ENCODE measurements at places on chromosomes 5 and 9. TPM values are rescaled to one million over a fixed set of nuclear protein-coding genes. Genes with fewer than 3 reads are reported as not detected.

Gene OR1J2
- total RNA-seq = not detected

Gene HAVCR2
- 0.17 TPM for total RNA-seq

Gene DDX46
- 88.2 TPM for total RNA-seq

GRCh38 chr5:173716058-173716682, 99.7 kb upstream of the BOD1 start:
- DNase-seq = no peak

GRCh38 chr9:94804316-94804715, 77.8 kb downstream of the AOPEP start:
- DNase-seq = no peak

- no peak for DNase-seq
Observed at GRCh38 chr5:52690236-52690768, 97.4 kb upstream of the ITGA1 start.

DNA sequence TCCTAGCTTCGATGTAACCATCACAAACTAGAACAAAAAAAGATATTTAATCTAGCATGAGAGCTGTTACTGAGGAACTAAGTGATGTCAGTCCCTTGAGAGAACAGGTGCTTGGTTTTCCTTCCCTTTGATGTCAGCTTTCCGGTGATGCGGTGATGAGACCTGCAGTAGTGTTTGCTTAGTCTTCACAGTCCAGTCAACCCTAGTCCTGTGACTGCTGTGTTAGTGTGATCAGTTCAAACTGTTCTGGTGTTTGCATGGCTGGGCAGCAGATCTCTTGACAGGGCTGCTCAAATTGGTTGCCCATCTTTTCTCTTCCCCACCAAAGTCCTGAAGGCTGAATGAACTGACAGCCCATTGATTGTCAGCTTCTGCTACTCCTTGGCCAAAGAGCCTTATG, 608.6 kb upstream of the DAB2 start:
- DNase-seq = no peak

DNA sequence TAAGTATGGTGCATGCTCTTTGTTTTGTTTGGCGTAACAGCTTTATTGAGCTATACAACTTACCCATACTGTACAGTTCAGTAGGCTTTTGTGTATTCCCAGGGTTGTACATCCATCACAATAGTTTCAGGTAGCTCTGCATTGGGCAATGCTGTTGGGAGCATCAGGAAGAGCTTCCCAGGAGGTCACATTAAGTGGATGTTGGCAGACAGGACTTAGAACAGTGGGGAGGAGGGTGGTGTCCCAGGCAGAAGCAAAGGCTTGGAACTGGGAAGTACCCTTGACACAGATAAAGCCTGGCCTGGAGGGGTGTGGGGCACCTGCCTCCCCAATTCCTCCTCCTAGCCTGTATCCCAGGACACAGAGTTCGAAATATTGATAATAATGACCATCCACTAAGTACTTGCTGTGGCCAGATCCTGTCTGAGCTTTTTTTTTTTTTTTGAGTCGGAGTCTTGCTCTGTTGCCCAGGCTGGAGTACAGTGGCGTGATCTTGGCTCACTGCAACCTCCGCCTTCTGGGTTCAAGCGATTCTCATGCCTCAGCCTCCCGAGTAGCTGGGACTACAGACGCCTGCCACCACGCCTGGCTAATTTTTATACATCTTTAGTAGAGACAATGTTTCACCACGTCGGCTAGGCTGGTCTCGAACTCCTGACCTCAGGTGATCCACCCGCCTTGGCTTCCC, 1.3 kb downstream of the BBLN start:
- no peak for DNase-seq

DNA sequence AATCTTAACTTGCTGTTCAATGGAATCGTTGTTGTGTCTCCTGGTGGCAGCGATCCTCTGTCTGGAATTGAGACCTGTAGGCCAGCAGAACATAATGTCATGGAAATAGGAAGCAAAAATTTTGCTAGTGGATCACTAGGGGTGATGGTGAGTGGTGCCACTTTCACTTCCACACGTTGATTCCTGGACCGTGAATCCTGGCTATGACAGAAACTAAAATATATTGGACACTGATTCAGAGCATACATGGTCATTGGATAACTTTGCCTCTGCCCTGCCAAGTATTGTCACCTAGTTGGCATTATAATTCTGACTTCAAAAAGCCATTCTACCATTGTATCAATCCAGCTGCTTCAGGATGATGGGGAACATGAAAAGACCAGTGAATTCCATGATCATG, 353.2 kb downstream of the IRX1 start:
- no peak for DNase-seq

DNA sequence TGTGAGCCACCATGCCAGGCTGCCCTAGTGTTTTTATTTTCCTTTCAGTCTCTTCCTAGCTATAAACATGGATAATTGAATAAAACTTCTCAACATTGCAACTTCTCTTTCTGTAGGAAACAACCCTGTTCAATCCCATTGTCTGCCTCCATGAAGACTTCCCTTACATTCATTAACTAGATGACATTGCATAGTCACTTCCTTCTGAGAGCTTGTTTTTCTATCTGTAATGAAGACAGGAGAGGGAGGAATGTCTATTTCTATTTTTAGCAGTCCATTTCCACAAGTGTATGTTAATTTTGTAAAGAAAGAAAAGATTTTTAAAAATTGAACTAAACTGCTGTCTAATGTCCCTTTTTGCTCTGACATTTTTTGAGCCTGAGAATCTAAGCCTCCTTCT, 55.6 kb upstream of the MELK start:
- no peak for DNase-seq

DNA sequence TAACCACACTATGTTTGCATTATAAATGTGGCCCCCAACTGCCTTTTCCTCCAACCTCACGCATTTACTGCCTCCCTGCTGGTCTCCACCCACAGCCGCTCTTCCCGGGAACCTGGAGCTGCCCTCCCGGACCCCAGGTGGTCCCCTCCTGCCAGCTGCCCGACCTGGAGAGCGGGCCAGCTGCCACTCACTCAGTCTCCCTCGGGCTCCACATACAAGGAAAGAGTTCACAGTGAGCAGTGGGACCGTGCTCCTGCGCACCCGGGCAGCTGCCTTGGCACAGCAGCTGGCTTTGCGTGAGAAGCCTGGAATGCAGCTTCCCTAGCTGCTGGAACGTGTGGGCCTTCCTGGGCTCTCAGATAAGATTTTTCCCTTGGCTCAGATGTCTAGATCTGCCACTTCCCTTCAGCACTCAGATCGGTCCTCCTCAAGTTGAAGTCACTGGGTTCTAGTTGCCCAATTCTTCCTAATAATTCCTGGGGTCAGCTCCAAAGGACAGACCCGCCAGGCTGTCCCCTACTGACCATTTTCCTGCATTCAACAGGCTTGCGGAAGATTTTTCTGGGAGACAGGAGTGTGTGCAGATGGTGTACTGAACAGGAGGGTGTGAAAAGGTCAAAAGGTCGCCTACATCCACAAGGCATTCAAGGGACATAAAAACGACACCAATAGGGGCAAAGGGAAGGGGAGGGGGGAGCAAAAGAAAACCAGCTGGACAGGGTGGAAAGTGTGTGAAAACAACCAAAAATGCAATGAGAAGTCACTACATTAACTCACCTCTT, 69.1 kb downstream of the MYO10 start:
- no peak for DNase-seq

DNA sequence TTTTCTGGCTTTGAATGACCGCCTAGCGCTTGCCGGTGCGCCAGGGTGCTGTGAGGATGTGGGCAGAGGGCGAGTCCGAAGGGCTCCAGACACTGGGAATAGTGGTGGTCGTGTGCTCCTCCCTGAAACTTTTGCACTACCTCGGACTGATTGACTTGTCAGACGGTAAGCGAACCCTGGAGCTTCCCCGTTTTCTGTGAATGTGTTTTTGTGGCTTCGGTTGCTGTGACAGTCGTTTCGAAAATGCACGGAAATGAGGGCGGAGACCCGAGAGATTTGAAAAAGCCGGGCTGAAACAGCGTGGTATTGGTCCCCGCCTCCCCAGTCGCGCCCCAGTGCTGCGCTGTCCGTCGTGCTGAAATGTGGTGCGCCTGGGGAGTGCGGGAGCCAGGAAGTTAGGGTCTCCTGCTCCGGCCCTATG, 102.5 kb upstream of the GABRP start:
- DNase-seq = peak; percentile 79

DNA sequence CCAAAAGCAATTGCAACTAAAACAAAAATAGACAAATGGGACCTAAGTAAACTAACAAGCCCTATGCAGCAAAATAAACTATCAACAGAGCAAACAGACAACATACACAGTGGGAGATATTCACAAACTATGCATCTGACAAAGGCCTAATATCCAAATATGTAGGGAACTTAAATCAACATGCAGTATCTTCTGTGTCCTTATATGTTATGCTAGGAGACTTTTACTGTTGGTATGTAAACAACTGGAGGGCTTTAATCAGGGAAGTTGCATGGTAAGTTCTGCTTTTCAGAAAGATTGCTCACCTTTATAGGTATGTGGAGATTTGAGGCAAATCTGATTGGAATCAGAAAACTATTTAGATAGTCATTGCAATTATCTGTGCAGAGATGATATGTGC, 461.2 kb upstream of the RIOK2 start:
- no peak for DNase-seq

- no peak for DNase-seq
Observed at GRCh38 chr5:117759849-117760499, 1185.4 kb upstream of the SEMA6A start.

DNA sequence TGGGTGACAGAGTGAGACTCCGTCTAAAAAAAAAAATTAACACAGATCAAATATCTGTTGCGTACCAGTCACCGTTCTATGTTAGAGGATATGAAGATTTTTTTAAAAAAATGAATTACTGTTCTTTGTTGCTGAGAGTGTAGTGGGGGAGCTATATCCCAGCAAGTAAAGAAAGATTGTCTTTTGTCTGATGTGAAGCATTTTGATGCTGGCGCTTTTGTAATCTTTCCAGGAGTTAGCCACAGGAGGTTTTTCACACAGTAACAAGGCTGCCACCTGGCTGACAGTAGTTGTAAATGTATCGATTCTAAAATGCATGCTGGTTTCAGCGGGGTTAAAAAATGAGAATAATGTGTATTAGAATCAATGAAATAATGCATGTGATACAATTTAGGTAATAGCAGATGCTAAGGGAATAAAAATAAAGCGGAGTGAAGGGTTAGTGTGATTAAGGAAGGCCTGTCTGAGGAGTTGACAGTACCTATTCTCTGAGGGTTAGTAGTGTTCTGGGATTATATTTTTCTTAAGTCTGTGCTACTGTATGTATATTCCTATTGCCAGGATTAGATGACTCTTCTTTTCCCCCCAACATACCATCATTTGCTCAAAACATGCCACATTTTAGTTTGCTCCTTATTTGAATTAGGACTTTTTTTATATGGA, 3.4 kb downstream of the LMNB1 start:
- DNase-seq = peak; percentile 50

DNA sequence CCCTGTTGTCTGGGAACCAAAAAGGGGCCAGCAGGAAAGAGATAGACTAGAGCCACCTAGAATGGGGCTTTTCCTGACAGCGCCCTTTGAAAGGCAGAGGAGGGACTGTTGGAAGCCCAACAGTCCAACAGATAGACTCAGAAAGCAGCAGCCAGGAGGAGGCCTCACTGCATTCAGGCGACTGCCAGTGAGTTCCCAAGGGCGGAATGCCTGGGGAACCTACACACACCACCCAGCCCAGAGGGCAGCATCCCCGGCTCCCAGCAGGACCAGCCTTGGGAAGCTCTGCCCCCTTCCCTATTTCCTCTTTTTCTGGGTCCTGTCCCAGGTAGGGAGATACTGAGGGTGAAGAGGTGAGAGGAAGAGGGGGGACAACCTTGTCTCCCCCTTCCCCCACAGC, 192.4 kb upstream of the KLF4 start:
- no peak for DNase-seq

DNA sequence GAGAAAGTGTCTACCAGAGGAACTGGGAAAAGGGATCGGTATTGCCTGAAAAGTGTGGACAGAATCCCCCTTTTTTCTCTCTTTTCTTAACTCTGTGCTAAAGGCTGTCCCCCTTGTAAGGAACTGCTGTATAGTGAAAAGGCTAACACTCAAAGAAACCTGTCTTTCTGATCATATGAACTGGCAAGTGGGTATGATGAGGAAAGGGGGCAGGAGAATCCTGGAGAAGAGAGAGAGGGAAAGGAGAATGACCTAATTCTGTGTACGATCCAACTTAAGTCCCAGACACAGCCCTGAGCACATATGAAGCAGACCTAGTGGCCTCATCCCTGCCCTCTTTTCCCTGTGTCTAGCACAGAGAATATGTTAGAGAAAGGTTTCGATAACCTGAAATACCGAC, 967 bp downstream of the ANKRD31 start:
- no peak for DNase-seq

- DNase-seq = no peak
Observed at GRCh38 chr9:91951944-91952520, 2.0 kb upstream of the ROR2 start.

DNA sequence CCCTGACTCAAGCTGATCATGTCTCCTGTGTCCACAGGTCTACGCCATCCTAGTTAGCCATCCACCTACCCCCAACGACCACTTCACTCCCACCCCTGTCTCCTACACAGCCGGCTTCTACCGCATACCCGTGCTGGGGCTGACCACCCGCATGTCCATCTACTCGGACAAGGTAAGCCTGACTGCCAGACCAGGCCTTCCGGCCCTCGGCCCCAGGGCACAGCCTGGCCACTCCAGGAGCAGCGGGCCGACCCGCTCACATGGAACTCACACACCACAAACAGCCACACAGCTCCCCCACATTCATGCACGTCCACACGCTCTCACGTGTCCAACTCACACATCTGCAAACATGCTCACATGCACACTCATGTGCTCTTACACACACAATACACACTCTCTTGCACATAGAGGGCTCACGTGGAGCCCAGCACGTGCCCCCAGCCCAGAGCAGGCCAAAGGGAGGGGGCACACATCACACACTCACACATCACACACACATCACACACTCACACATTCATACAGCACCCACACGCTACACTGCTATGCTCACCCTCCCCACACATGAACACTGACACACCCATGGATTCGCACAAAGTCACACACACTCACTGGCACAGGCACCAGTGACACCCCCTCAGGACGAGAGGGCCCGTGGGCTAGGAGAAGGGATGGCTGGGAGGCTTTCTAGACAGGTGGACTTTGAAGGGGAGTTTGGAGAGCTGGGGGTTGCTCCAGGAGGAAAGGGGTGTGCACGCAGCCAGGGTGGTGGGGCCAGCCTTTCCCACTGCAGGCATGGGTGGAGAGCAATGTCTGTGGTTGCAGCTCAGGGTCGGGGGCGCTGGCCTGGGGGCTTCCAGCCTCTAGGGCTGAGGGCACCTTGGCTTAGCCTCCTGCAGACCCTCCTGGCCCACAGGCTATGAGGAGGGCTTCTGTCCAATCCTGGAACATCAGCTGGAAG, 3.3 kb downstream of the GRIN1 start:
- DNase-seq = no peak

DNA sequence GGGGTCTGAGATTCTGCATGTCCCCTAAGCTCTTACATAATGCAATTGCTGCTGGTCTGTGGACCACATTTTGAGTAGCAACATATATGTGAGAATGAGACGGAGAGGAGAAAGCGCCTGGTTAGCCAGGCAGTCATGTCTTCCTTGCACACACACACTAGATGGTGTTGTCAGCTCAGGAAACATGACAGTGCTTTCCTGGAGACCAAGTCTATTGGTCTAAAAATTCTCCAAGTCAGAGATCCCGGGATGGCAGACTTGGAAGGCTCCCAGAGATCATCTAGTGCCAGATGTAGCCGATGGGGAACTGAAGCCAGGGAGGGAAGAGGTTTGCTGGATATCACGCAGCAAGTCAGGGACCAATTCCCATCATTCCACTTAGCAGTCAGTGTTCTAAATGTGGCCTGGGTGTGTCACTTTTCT, 53.4 kb downstream of the GALNT12 start:
- no peak for DNase-seq

Data from Calu3 (cell line).